ENCODE measurements at places on chromosomes 6 and 20.

DNA sequence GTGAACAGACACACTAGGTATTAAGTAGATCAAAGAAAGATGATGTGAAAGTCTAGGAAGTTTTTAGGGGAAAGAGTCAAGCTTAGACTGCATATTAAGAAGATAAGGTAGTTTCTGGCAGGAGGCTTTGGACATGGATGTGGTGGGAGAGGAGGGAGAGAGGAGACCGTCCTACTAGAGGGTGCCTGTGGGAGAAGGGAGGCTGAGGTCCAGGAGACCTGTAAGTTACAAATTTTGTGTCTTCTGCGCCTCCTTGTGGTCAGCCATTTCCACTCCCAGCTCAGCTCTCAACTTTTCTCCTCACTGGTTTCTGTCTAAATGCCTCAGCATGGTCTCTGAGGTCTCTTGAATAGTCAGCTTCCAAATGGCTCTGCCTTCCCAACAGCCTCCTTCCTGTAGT, 193.5 kb downstream of the UNC5CL start:
- DNase-seq: peak; percentile 9

DNA sequence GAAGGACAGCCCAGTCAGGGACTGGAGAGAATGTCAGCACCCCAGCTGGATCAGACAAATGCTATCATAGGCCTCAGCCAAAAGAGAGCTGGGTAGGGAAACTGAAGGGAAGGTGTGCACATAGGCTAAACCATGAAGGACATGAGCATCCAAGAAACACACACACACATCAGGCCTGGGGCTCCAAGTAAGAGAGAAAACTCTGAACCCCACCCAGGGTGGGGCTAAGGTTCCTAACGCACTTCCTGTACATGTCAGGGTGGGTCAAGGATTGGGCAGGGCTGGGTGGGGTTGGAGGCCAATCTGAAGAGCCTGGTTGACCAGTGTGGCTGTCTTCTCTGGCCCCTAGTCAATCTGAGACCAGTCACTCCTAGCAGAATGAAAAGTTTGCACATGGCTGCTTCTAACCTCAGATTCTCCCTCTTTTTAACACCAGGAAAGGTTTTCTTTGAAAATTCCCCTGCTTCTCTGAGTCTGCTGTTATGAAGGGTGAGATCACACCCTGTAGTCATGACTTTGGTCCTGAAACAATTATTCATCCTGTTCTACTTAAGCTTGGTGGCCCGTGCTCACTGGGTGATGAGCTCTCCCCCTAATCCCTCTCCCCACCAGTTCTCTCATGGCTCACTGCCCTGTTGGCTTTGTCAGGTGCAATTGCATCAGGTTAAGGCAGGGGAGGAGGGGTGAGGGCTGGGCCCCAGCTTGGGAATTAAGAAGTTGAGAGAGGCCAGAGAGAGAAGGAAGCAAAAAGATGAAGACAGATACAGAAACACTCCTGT, 88.4 kb downstream of the MAFB start:
- no peak for DNase-seq

GRCh38 chr6:144377586-144378210, 92.6 kb downstream of the UTRN start:
- no peak for DNase-seq

DNA sequence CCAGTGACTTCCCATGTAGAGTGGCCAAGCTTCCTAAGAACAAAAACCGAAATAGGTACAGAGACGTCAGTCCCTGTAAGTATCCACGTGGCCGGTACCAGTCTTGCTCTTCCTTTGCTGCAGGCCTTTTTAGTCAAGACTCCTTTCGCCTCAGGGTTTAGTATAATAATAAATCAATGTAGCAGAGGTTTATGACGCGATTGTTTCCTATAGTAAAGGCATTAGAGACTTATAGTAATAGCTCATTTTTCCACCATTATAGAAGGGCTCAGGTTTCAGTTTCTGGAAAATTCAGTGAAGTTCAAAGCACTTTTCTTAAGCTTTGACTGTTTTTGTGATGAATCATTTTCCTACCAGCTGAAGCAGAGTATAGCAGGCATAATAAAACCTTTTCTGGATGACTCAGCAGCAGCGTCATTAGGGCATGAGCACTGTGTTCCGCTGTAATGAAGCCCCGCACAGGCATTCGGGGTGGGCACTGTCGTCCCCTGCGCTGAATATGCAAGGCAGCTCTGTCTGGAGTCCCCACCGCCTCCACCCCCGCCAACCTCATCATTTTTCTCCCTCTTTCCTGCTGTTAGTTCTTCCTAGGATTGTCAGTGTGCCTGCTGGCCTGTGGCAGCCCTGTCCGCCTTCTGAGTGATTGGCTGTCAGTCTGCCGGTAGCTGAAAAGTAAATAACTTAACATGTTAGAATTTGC, 51.3 kb downstream of the PTPN1 start:
- no peak for DNase-seq

GRCh38 chr20:53157443-53158408, 185.6 kb downstream of the TSHZ2 start:
- DNase-seq: peak; percentile 54

- no peak for DNase-seq
Measured at GRCh38 chr6:141552463-141552862, 580.3 kb upstream of the GJE1 start.

GRCh38 chr20:62142252-62143080, 728 bp downstream of the PSMA7 start:
- DNase-seq: peak; percentile 5

- no peak for DNase-seq
Measured at GRCh38 chr6:56222499-56222898, 24.9 kb downstream of the COL21A1 start.

DNA sequence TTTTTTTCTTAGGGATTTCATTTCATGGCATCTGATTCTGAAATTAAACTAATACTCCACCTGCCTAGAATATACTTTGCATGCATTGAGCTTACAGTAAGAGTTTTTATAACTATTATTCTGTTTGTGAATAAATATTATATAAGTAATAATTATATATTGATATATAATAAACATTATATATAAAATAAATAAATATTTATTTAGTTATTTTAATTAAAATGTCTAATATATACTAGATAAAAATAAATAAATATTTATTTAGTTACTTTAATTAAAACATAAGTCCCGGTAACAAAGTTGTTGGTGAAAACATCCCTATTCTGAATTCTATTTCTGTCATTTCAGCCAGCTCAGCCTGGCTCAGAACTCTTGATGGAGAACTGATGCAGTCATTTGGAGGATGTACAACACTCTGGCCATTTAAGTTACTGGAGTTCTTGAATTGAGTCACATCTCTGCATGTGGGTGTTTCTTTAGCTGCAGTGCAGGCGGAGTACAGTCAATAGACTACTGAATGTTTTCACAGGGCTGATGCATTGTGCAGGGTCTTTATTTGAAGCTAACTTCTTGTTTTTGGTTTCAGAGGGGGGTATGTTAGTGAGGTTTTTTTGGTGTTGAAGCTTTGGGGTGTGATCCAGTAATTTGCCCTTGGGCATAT, 508.9 kb upstream of the ADGRB3 start:
- no peak for DNase-seq
